NCI-H748 treated with DMSO at 0.1 percent for 48 hours (cell line): ENCODE measurements at places on chromosomes 4 and X.

DNA sequence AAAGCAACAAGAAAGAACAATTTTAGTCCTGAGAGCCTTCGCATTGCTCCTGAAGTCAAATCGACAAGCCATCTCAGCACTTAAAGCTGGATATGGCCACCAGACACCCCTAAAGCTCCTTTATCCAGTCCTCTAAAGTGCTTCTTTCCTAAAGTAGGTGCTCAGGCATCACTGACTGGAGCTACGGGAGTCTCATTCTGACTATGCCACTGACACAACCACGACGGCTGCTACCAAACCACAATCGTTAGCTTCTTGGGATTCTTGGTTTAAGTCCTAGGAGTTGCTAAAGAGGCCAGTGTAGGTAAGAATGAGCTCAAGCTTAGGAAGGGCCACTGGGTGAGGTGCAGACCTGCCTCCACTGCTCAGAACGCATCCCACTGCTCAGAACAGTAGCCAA lies 1.0 kb downstream of the SLC10A6 start:
- no peak for DNase-seq

DNA sequence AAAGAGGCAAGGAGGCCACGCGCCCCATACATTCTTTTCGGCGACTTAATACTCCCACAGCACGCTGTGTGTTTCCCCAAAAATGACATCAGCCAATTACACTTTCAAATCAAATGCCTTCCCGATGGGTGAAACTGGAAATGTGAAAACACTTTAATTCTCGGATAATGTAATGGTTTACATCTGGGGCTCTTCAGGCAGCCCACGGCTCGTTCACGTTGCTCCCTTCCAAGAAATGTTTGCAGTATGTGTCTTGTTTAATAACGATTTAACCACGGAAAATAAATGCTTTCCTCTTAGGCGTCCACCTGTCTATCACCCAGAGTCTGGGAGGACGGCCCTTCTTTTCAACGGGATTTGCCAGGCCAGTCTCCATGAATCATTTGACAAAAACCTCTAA lies 272.5 kb downstream of the SHOX start:
- DNase-seq = no peak

DNA sequence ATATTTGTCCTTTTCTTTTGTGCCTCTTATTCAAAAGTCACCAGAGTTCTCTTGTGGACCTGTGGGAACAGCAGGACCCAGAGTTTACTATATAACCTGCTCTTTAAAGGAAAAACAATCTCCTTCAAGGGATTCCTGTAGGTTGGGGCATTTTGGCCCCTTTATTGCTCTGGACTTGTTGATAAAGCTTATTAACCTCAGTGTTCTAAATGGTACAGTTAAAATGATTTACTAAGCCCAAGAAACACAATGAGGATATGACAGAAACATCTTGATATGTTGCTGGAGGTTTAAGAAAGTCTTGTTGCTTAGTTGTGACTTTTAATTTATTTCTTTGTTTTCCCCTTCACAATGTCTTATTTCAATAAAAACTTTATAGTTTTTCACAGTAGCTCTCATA lies 46.8 kb downstream of the SLIT2 start:
- DNase-seq = no peak

- DNase-seq = no peak
These were observed 418.1 kb downstream of the BCOR start for GRCh38 chrX:39679497-39680157.

GRCh38 chrX:15202454-15203177 lies 67.3 kb downstream of the ASB9 start:
- no peak for DNase-seq

GRCh38 chrX:41339148-41339547 lies 5.2 kb downstream of the DDX3X start:
- no peak for DNase-seq

- no peak for DNase-seq
These were observed 25.7 kb upstream of the SHISA3 start for GRCh38 chr4:42371305-42372252.

- no peak for DNase-seq
These were observed 45.2 kb upstream of the TRIM2 start for GRCh38 chr4:153159016-153159415.

DNA sequence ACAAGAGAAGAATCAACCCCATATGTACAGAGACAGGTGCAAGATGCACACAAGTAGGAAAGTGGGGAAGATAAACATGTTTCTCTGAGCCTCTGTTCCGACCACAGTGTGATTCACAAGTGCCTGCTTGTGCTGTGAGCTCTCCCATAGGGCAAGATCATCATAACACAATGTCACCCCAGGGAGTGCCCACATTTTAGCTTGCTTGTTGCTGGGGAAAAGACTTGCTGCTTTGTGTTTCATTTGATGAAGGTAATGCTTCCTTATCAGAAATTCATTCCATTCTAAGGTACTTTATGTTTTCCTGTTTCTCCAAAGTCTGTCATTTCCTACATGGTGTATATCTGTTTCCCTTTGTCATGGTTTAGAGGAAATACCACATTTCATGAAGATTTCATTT lies 304.5 kb upstream of the DIPK2B start:
- DNase-seq = no peak

DNA sequence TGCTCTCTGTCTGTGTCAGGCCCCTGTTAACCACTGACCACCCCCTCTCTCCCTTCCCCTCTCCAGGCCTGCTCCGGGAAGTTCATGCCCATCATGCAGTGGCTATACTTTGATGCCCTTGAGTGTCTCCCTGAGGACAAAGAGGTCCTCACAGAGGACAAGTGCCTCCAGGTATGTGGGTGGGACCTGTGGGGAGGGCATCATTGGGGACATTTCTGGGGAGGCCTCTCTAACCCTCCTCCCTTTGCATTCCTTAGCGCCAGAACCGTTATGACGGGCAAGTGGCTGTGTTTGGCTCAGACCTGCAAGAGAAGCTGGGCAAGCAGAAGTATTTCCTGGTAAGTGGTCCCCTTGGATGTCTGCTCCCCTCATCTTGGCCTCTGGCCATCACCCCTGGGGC lies 9.2 kb downstream of the UBA1 start:
- no peak for DNase-seq

DNA sequence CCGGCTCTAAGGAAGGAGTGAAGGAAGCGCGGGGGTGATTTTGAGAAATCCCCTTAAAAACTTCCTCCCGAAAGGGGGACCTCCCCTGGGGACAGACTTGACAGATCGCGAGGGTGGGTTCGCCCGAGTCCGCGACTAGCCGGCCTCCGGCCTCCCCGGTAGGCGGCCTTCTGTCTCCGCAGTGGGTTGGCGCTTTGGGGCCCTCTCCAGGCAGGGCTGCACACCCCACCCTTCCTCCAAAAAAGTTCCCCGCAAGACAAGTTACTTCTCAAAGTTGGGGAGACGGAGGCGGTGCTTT lies 24.8 kb downstream of the HOPX start:
- no peak for DNase-seq

- no peak for DNase-seq
These were observed 672 bp upstream of the NAT8L start for GRCh38 chr4:2058264-2059045.

GRCh38 chr4:145234091-145234706 lies 53.8 kb upstream of the OTUD4 start:
- peak; percentile 8 for DNase-seq

- DNase-seq = no peak
These were observed 151.6 kb downstream of the GRID2 start for GRCh38 chr4:92455329-92455839.

GRCh38 chr4:53786632-53787031 lies 195.3 kb upstream of the LNX1 start:
- DNase-seq = no peak

GRCh38 chr4:30717208-30718020 lies 2.8 kb upstream of the PCDH7 start:
- DNase-seq = peak; percentile 40

- DNase-seq = no peak
These were observed 4.8 kb downstream of the PDGFC start for GRCh38 chr4:156966836-156967235.

DNA sequence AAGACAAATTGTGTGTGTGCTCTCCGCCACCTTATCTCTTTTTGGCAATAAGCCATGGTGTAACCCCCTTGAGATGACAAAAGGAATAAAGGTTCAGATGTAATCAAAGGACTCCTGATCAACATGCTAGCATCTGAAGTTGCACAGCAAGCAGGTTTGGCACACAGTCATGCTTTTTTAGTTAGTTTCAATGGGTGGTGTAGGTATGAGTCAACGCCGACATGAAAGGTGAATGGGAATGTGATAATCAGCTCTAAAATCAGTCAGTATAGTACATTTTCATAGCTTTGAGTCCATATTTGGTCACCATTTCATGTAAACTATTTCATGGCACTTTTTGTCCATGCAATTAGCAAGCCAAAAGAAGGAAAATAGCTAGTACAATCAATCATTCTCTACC lies 50.4 kb upstream of the ETNPPL start:
- DNase-seq = no peak

- DNase-seq = no peak
These were observed at the start of gene TREX2 for GRCh38 chrX:153445856-153446635. TREX2 (minus strand) TSS chrX:153446056; CDS start chrX:153445430, 626 bp downstream.

DNA sequence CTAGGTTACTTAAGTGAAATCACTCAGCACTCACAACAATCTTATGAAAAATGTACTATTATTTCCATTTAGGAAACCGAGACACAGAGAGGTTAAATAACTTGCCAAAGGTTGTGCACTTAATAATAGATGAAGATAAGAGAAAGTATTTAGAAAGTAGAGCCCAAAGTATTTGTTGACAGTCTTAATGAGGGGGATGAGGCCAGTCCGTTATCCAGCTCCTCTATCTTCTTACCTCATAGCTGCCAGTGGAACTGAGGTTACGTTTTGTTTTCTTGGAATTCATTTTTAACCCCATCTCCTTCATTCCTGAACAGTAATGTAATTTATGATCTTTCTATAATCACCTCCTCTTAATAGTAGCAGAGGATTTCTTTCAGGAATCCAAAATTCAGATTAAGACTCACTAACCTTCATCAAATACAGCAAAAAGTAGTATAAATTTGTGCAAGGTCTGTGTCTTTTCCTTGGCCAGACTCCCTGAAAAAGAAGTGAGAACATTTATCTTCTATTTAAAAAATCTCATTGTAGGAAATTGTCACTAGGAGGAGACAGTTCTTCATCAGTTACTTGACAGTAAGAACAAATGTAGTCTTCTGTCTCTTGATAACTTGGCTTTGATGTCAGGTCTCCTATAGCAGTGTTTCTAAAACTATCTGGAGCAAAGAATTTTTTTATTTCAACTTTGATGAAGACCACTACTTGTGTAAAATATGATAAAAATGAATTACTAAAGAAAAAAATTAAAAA lies 35.5 kb downstream of the F8 start:
- DNase-seq = peak; percentile 5

GRCh38 chr4:183455431-183456195 lies 11.2 kb downstream of the CDKN2AIP start:
- DNase-seq = no peak

DNA sequence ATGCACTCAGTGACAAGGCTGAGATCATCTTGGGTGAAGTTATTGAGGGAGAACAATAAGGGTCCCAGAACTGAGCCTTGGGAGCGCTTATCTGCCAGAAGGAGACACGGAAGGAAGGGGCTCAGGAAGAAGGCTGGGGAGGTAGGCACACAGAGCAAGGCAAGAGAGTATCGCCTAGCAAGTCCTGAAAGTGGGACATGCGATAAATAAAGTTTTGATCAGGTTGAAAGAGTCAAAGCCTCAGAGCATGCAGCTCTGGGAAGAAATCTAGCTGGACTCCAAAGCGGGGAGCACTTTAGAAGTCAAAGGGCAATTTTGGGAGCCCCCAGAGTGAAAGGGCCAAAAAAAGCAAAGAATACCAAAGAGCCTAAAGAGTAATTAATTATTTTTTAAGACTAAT lies 17.7 kb upstream of the ANXA3 start:
- DNase-seq = no peak

DNA sequence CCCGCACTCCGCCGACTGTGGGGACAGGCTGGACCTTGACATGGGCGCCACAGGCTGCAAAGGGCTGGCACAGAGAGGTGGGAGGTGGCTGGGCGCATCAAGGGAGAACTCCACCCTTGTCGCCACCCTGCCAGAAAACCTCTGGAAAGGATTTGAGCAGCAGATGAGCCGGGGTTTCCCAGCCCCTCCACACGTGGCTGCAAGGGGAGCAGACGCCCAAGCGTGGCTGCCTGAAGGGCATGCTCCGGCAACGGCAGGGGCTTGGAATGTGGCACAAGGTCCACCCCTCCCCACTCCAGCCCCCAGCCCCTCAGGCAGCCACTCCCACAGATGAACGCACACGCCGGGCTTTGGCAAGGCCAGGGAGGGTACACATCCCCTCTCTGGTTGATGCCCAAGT lies 4.6 kb downstream of the BGN start:
- no peak for DNase-seq

DNA sequence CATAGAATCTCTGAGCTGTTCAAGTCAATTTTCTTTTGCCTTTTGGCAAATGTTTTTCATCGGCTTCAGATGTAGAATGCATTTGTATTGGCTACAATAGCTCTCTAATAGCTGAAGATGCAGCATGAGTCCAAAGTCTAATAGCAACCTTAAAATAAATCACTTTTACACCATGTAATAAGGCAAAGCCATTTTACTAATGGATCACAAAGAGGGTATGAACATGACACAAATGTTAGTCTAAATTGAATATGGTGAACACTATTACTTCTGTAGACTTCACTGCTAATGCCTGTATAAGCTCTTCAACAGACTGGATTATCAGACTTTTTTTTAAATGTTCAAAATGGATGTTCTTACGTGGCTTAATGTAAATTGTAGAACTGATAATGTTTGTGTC lies 645.3 kb downstream of the TLL1 start:
- peak; percentile 76 for DNase-seq

DNA sequence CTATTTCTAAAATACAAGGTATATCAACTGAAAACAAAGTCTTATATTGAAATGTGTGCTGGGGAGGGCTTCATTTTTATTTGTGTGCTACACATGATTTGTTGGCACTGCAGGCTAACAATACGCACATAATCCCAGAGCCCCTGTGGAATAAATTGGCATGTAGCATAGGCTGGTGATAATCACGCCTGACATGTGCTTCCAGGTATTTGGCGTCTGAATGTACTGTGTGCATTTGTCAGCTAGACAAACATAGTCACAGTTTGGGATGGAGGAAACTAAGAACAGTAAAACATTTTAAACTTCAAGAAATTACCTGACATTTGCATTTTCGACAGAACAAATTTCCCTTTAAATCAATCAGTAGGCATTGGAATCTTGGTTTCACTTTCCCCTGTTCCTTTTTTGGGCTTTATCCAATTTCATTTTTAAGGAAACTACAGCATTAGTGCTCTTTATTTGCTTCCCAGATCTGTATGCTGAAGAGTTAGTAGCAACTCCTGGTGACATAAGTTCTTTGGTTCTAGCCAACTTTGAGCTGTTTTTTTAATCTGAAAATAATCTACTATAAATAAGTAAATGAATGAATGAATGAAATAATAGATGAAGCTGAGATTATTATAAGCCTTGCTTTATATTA lies 472.3 kb downstream of the PDHA2 start:
- no peak for DNase-seq

- no peak for DNase-seq
These were observed 199.7 kb downstream of the NLGN4X start for GRCh38 chrX:6029014-6029413.
